ENCODE measurements at places on chromosomes 11 and 22.

GRCh38 chr22:26846645-26847044, 189.3 kb downstream of the MIAT start:
- no peak for DNase-seq

- peak; percentile 52 for DNase-seq
These were observed at the start of gene AP5B1 for GRCh38 chr11:65780770-65781151. Gene AP5B1, minus strand, starts transcription at chr11:65780976. Its CDS starts 385 bp downstream, at chr11:65780591.

- no peak for DNase-seq
These were observed 714.9 kb downstream of the LUZP2 start for GRCh38 chr11:25211635-25212254.

GRCh38 chr11:126436209-126436755, 80.8 kb downstream of the ST3GAL4 start:
- DNase-seq = no peak
